Kidney (tissue), 22 donors: ENCODE measurements at places on chromosomes 13 and 19.

DNA sequence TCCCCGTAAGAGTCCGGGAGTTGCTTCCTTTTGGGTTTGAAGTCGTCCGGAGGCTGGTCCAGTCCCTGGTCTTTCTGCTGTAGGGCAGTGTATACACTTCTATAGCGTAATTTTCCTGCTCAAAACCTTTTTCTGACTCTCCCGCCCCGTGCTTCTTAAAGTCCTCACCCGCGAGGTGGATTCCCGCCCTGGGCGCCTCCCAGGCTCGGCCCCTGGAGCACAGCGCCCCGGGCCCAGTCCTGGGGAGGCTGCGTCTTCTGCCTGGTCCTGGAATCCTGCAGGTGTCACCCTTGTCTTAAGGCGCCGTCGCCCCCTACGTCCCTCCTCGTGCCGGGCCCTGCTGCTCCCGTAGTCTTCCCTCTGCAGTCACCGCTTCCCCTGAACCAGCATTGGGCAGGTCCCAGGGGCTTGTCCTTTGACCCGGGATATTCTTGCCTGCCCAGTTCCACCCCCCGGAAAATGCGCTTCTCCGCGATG lies 34.4 kb upstream of the ZNF808 start:
- peak; percentile 54 for DNase-seq

GRCh38 chr19:19064098-19064722 lies 416 bp downstream of the SLC25A42 start:
- DNase-seq: no peak

GRCh38 chr13:52844836-52845235 lies 3.6 kb downstream of the PCDH8 start:
- DNase-seq: no peak

DNA sequence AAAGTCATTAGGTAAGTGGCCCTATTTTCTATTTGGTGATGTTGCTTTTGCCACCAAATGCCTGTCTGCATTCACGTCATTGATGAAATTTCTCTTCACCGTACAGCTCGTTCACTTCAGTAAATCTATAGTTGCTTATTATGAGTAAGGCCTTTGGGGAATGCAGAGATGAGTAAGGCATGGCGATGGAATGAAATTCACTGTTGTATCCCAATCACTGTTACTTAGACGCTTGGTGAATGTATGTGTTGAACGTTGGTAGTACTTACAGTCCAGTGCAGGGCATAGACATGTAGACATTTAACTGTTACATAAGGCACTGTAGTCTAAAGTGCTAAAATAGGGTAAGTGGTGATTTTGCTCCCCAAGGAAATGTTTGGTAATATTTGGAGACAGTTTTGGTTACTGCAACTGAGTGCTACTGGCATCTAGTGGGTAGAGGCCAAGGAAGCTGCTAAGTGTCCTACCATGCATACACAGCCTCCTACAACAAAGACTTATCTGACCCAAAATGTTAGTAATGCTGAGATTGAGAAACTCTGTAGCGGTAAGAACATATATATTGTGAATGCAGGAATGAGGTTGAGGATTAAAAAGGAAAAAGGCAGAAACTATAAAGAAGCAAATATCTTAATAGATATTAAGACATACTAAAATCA lies 5.8 kb downstream of the AKAP11 start:
- no peak for DNase-seq

GRCh38 chr19:11737964-11738745 lies 591 bp downstream of the ZNF823 start:
- DNase-seq: peak; percentile 73

DNA sequence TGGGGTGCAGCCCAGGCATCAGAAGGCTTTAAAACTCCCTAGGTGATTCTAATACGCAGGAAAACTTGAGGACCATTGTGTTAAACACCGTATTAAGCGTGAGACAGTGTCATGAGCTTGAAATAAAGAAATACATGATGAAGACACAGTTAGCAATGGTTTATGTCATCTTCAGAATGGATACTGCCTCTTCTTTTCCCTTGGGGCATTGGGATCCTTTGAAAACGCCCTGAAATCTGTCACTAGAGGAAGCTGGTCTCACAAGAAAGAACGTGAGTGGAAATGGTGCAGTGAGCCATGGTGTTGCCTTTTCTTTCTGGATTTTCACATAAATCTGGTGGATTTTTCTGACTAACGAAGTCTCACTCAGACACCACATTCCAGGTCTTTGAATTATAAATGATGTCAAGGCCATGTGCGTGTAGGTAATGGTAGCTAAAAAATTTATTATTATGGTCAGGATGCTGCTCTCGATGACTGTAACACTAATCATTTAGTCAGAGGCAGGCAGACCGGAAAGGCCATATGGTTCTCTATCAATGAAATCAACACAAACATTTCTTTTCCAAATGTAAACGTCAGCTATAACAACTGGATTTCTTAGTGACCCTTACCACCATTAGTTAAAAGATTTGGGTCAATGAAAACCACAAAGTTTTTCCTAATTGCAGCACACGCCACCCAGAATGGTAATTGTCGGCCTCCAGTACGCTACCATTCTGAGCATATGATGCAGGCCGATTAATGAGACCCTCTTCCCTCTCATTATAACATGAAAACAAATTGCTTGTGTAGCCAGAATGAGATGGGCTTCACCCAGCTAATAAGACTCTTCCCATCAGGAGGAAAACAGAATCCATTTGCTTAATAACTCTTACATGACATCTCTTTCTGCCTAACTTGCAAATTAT lies 105.6 kb downstream of the SLC7A1 start:
- DNase-seq: no peak

DNA sequence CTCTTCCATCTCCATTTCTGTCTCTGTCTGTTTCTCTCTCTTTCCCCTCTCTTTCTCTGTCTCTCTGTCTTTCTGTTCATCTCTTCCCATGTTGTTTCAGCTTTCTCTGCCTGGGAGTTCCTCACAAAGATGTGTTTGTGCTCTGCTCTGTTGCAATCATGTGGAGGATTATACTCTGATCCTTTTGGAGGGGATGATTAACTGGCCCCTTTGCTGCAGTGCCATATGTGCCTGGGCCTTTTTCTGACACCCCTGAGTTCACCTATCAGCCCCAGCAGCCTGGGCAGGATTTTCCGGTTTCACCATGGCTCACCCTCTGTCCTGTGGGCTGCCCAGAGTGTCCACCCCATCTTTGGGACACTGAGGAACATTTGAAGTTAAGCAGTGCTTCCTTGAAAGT lies 9.0 kb upstream of the TEX26 start:
- DNase-seq: no peak

- DNase-seq: no peak
These were observed 23.3 kb downstream of the EXOSC8 start for GRCh38 chr13:37023871-37024270.

DNA sequence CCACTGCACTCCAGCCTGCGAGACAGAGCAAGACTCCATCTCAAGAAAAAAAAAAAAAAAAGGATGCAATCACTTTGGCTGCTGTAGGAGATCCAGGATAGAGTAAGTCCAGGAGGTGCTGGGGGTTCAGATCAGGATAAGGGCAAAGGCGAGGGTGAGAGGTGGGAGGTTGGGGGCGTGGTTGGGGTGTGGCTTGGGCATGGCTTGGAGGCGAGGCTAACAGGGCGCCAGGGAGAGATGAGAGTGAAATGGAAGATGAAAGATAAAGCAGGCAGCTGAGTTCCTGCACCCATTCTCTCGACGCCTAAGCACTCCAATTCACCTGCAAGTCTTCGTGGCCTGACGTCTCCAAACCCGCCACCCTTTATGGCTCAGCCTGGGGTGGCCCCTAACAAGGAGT lies 25.0 kb upstream of the ZNRF4 start:
- no peak for DNase-seq

DNA sequence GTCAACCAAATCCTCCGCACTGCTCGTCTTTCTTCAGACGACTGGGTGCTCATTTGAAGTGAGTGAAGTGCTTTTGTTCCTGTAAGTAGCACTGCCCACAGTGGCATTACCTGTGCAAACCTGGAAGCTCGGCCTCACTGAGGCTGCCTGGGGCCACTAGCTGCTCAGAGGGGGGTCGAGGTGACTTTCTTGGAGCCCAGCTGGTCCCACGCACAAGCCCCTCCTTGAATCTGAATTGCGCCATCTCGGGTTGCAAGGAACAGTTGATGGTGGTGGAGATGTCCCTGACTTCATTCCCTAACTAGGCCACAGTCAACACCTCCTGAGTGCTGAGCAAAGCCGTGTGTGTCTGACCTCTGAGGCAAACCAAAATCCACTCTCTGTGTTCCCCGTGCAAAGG lies 79.3 kb upstream of the GPR183 start:
- no peak for DNase-seq

DNA sequence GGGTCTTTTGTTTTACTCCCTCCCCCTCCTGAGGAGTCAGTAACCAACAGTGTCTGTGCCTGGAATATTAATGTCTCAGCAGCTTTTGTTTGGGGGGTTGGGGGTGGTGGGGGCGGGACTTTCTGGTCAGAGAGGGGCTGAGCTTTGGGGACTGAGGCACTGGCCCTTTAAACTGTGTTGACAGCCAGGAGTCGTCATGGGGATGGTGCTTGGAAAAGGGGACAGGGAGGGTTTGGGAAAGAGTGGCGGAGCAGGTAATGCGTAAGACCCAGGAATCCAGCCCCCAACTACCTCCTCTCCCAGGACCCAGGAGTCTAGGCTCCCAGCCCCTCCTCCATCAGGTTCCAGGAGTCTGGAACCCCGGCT lies 5.2 kb downstream of the CADM4 start:
- DNase-seq: peak; percentile 38

DNA sequence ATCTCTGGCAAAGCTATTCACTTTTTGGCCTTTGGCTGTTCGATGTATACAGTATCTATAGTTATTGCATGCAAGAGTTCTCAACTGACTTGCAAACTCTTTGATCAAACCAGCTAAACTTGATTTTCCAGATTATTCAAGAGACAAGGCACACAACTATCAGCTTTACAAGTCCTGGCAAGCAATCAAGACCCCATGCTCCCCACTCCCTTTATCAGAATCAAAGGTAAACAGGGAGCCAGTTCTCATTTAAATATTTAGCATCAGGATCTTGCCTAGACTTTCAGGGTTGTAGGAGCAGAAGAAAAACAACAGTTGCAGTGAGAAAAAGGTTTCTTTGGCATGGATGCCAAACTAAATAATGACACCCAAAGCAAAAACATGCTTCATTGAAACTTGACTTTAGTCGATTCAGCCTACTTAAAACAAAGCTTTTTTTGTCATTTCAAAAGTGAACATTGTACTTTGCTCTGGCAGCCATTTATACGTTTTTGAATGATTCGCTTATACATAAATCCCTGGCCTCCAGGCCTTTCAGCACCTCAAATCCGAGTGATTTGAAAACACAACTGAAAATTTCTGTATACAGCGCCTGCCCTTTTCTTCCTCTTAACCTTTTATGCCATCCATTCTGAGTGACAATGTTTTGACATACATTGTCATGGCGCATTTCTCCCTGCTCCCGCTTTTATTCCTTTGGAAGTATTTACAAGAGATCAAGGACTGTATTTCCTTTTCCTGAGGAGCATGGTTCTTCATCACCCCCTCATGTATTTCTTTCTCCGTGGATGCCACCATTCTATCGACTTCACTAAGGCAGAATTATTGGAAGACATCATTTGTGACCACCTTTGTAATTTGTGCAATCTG lies 340.8 kb downstream of the KLF5 start:
- DNase-seq: no peak

- no peak for DNase-seq
These were observed 149.1 kb downstream of the NUFIP1 start for GRCh38 chr13:44840131-44840530.

DNA sequence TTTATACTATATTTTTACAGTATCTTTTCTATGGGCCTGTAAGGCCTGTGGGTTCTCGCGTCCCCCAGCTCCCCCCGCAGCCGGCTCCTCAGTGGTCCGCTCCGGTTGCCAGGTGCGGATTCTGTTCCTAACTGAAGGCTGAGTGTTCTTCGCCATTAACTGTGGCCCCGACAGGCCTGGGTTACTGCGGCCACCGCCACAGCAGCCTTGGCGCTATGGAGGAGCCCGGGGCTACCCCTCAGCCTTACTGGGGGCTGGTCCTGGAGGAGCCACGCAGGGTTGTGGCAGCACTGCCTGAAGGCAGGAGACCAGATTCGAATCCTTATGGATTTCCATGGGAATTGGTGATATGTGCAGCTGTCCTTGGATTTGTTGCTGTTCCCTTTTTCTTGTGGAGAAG lies 45.8 kb downstream of the SPRYD7 start:
- no peak for DNase-seq

- DNase-seq: no peak
These were observed 80.2 kb downstream of the ZAR1L start for GRCh38 chr13:32234914-32235313.

GRCh38 chr13:97502706-97503105 lies 68.7 kb downstream of the RAP2A start:
- DNase-seq: no peak

GRCh38 chr13:78700121-78700910 lies 41.4 kb upstream of the OBI1 start:
- DNase-seq: no peak
